EL (cell line): ENCODE measurements at places on chromosomes 11 and 22.

GRCh38 chr11:31995032-31995431, 95.8 kb upstream of the RCN1 start:
- no peak for DNase-seq

- no peak for DNase-seq
Observed at GRCh38 chr11:125287491-125288210, 123.1 kb downstream of the PKNOX2 start.

DNA sequence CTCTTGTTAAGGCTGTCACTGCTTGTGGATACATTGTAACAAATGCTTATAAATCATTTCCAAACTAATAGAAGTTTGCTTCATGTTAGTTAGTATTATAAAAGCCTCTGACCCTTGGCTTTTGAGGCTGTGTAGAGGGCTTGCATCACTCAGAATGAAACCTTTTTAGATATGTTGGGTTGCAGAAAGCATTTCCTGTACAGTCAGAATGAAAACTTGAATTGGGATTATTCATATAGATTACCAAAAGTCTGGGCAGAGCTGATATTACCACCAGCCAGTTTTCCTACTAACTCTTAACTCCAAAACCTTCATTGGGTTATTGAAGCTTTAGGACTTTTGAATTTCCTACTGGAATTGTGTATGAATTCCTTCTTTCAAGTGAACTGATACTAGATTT, 12.0 kb downstream of the KMT2A start:
- DNase-seq = peak; percentile 52

GRCh38 chr11:65448418-65449105, 26.0 kb downstream of the NEAT1 start:
- DNase-seq = peak; percentile 25

DNA sequence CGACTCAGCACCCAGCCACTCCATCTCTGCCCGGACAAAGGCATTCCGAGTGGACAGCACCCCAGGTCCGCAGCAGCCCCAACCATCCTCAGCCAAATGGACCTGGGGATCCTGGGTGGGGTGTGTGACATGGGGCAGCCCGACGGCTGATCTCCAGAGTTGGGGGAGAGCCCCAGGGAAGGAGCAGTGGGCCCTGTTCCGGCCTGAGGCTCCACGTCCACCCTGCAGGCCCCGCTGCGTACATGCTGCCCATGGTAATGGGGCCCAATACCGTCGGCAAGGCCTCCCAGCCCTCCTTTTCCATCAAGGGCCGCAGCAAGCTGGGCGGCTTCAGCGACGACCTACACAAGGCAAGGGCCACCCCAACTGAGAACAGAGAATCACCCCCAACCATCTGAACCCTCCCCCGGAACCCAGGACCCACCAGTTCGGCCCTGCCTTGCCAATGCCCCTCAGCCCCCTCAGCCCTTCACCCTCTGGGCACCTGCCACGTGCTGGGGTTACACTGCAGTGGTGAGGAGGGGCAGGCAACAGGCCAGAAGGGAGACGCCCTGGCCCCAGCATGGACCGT, 5.4 kb downstream of the SCGB1C1 start:
- no peak for DNase-seq

GRCh38 chr11:118401880-118402590, 629 bp downstream of the ATP5MG start:
- peak; percentile 75 for DNase-seq

DNA sequence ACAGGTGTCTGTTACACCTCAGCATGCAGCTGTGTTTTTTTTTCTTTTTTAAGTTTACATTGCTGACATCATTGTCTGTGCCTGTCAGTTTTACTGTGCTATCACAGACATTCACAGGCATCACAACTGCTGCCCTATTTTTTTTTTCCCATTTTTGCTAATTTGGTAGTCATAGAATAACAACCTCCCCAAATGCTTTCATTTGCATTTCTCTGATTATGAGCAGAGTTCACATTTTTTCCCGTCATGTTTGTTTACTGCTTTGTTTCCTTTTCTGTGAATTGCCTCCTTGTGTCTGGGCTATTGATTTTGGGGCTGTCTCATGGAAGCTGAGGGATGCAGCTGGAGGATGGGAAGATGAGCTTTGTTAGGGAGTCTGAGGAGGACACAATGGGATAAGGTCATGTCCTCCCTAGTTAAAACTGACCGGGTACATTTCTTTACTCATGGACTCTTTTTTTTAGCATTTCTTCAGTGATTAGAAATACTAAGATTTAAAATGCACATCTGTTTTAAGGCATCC, 155.1 kb downstream of the LDLRAD3 start:
- no peak for DNase-seq

DNA sequence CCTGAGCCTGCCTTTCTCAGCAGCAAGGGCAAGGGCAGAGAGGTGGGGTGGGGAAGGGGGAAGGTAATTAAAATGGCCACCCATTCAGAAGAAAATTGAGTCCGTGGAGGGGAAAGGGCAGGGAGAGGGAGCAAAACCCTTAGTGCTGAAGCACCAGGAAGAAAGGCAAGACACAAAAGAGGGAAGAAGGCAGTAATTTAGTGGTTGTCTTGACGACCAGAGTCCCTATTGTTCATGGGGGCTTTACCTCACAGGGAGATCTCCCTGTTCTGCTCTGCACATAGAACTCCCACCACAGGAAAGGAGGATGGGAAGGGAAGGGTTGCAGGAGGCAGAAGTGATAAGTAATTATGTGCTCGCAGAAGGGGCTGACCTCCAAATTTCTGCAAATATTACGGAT, 23.4 kb downstream of the SNX19 start:
- no peak for DNase-seq

DNA sequence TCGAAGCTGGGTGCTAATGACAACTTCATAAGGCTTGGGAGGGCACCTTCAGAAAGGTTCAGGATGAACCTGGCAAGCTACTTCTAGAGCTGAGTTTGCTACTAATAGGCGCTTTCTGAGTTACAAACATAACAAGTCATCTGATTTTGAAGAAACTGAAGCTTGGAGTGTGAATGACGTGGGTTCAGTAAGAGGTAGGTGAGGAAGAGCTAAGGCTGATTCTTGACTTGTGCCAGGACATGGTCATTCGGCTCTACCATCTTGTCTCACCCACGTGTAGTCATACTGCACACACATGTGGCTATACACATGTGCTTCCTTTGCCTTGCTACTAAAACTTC, 56.4 kb downstream of the SWAP70 start:
- no peak for DNase-seq

- DNase-seq = no peak
Observed at GRCh38 chr22:37049224-37049623, 2.3 kb upstream of the KCTD17 start.

- no peak for DNase-seq
Observed at GRCh38 chr22:46969491-46969890, 207.0 kb downstream of the TBC1D22A start.

- DNase-seq = no peak
Observed at GRCh38 chr11:121651257-121651605, 198.5 kb upstream of the SORL1-AS1 start.

DNA sequence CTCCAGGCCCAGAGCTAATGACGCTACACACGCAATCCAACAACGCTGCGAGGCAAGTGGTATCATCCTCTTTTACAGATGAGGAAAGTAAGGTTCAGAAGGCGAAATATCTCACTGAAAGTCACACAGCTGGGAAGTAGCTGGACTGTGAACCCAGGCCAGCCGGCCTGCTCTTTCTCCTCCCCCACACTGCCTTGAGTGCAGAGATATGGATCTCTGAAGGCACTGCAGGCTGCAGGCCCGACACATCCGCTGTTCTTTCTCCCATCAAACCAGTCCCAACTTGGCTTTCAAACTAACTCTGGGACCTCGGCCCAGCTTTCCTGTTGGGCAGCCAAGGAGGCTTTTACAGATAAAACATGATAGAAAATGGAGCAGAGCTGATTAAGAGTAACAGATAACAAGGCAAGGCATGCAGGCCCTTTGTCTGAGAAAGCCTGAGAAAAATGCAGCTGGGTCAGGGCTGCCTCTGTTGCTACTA, 64.0 kb upstream of the PTPRJ start:
- DNase-seq = no peak

- peak; percentile 66 for DNase-seq
Observed at GRCh38 chr22:31451709-31452571, 37.7 kb downstream of the EIF4ENIF1 start.

GRCh38 chr11:61881397-61881796, 9.9 kb downstream of the FADS3 start:
- DNase-seq = no peak

- peak; percentile 47 for DNase-seq
Observed at GRCh38 chr11:44290208-44290607, 19.7 kb downstream of the ALX4 start.

DNA sequence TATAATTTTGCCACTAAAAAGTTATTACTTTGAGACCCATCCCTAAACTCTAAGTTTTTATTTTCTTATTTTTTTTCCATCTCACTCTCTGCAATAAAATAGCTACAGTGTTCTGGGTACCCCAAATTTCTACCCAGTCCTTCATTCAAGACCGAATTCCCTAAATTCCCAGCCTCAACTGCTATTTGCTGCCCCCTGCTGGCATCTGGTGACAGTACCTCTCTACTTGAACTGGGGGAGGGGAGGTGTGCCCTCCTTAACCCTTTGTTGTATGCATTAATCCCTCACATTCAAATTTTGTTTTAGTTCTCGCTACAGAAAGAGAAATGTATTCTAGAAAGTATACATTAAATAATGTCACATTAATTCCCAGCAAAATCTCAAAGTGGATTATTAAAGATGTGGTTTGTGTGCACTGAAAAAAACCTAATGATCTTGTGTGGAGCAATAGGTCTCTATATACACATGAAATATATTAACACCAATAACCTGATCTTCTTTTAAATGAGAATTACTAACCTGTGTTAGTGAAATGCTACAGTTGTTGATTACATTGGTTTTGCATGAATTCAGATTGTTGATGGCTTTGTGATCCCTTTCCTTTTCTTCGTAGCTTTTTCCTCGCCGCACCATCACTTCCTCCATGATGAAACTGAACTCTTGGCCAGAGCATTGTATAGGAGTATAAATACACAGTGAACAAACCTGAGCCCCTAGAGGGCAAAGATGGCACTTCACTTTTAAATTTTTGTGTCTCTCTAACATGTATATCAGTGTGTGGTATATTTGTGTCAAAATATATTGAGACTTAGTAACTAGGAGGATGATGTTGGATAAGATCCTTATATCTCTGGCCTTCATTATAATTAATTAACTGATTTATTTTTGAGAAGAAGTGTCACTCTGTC, 590.0 kb downstream of the METTL15 start:
- peak; percentile 64 for DNase-seq

DNA sequence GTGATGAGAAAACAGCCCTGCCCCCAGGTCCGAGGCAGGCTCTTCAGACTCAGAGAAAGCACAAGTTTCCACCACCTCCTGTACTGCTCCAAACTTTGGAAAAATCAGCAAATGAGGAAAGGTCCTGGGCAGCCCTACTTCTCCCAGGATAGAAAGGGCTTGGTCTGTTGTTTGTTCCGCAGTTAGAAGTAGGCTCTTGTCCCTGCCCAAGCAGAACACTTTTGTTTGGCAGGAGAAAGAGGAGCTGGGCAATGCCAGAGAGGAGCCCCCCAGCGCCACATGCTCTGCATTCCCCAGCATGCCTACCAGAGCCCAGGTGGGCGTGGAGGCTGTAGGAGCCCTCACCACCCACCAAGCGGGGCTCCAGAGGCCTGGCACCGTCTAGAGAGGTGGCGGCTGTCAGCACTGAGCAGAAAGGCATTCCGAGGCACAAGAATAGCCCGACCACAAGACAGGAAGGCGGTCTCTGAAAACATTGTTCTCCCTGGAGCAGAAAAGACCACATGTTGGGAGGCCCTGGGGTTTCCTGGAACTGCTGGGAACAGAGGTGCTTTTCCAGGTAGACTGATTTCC, 90.3 kb upstream of the CD82 start:
- DNase-seq = no peak

GRCh38 chr22:50694099-50694605, 21.5 kb downstream of the SHANK3 start:
- no peak for DNase-seq

- DNase-seq = peak; percentile 41
Observed at GRCh38 chr11:106585061-106585460, 433.2 kb downstream of the GUCY1A2 start.

DNA sequence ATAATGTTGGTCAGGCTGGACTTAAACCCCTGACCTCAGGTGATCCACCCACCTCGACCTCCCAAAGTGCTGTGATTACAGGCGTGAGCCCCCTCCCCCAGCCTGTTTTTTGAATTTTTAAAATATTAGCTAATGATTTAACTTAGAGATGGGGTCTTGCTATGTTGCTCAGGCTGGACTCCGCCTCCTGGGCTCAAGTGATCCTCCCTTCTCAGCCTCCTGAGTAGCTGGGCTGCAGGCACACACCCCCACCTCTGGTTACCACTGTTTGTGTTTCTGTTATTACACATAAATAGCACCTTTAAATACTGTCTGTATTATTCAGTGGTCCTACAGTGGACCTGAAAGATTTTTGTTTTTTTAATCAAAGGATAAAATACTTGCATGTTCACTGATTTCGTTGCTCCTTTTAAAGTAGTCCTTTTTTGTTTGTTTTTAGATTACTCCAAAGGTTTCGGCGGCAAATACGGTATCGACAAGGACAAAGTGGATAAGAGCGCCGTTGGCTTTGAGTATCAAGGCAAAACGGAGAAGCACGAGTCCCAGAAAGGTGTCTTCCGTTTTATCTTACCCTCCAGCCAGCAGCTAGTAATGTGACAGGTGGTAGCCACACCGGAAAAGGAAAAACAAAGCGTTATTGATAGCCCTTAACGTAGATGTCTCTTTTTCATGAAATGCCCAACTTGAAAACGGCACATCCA, 21.1 kb downstream of the CTTN start:
- DNase-seq = no peak

DNA sequence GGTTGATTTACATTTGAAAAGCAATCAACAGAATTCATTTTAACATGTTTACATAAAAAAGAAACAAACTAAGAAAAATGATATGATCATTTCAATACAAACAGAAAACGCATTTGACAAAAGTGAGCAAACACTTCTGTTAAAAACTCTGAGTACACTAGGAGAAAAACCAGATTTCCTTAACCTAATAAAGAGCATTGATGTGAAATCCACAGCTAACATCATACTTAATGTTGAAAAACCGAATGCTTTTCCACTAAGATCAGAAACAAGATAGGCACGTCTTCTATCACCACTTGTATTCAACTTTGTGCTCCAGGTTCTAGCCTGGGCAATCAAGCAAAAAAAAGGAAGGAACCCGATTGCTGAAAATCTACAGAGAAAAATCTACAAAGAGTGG, 227.6 kb downstream of the SBF2 start:
- no peak for DNase-seq

- peak; percentile 10 for DNase-seq
Observed at GRCh38 chr11:112785719-112786118, 175.5 kb upstream of the NCAM1 start.

GRCh38 chr11:131033151-131033651, 116.9 kb upstream of the SNX19 start:
- DNase-seq = peak; percentile 97

GRCh38 chr11:110044226-110044968, 48.8 kb upstream of the ZC3H12C start:
- no peak for DNase-seq

GRCh38 chr11:75450236-75450635, 17.2 kb upstream of the KLHL35 start:
- DNase-seq = no peak

GRCh38 chr11:10588904-10589303, 20.4 kb upstream of the LYVE1 start:
- no peak for DNase-seq
